ENCODE measurements at places on chromosomes 6 and 20.

GRCh38 chr6:158284007-158284875, 28.0 kb upstream of the TULP4 start:
- no peak for DNase-seq

DNA sequence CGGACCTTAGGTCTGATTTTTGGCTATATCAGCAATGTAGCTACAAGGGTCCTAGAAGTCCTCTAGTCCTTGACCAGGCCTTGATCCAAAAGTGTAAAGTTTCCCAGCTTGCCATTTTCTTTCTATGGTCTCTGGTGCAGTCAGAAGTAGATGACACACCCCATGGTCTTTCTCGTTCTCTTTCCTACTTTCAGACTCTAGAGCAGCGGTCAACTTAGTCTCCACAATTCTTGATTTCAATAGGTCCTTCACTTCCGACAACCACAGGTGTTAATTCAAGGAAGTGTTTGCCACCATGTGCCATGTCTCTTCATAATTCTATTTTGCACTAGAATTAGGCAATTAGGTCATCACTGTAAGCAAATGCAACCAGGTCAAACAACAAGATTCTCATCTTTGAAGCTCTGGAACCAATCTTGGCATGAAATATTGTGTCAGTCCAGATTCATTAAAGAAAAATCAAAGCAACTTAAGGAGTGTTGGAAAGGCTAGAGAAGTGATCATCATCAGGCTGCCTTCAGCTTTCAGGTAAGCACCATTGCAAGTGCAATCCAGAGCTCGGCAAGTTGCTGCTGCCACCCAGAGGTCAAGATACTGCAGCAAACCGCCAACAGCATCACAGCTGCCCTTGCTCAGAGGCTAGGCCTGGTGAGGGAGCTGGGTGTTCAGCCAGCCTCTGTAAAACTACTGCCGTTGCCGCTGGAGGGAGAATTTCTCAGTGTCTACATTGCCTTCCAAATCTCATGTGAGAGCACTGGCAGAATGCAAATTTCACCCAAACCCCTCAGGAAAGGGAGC, 5.6 kb upstream of the SYNE1 start:
- peak; percentile 52 for DNase-seq

DNA sequence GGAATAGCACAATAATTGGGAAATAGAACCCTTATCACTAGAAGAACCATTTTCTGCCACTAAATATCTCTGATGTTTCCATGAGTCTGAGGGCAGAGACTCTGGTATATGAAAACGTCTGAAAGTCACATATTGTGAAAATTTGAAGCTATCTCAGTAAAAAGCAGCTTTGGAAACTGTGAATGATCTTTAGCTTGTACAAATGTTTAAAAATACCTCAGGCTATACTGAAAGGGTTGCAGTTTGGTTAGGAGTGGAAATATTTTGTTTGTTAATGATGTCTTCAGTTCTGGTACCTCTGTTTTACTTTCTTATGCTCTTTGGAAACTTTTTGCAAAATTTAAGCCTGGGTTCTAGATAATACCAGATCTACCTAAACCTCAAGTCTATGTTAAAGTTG, 135.0 kb downstream of the SLC16A10 start:
- DNase-seq, result no peak

DNA sequence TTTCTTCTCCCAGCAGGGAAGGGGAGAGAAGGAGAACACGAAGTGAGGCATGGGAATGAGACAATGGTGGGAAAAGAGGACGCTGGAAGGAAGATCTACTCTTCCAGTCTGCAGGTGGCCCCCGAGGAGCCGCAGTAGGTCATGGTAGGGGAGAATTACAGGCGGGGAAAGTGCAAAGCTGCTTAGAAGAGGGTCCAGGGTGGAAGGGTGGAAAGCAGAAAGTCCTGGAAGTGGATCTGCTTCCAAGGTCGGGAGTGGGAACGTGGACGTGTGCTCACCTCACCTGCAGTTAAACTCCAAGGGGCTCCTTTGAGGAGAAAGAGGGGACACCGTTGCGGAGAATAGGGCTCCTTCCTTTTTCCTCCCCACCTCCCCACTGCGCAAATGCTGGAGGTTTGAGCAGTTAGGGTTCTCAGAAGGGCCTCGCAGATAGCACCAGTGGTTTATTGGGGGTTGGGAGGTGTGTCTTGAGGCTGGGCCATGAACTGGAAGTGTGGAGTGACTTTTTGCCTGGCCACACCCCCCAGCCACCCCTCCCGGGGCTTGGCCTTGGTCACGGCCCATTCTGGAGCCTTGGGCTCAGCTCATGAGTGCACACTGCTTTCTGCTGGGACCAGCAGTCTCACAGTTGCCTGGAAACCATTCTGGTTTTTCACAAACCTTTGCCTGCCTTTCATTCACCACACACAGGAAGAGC, 100.4 kb upstream of the MLN start:
- DNase-seq, result no peak

Measured in inflammatory macrophage treated with lipopolysaccharide for 4 hours (primary cell).